ENCODE measurements at places on chromosomes 5 and 9. TPM values are rescaled to one million over a fixed set of nuclear protein-coding genes. Genes with fewer than 3 reads are reported as not detected.

PTGR1 gene
- total RNA-seq: 82.1 TPM

GFI1B gene
- total RNA-seq: not detected

FAM200C gene
- total RNA-seq: 2.8 TPM

PGGT1B gene
- 12.4 TPM for total RNA-seq

DBN1 gene
- 126 TPM for total RNA-seq

SLC25A2 gene
- not detected for total RNA-seq

PHYHD1 gene
- total RNA-seq: 6.3 TPM

TRIM7 gene
- total RNA-seq: 84.9 TPM

AJM1 gene
- 2.0 TPM for total RNA-seq

NSMF gene
- 48.4 TPM for total RNA-seq

CTSV gene
- 45.5 TPM for total RNA-seq

IFNA2 gene
- not detected for total RNA-seq

LRRC70 gene
- 0.07 TPM for total RNA-seq

FAM151B gene
- 0.35 TPM for total RNA-seq

BHMT gene
- total RNA-seq: not detected

BTNL9 gene
- not detected for total RNA-seq

EEIG1 gene
- 4.1 TPM for total RNA-seq

MLANA gene
- not detected for total RNA-seq

GFPT2 gene
- total RNA-seq: 3.9 TPM

SPIN1 gene
- 35.6 TPM for total RNA-seq

LCN15 gene
- total RNA-seq: not detected

BARHL1 gene
- total RNA-seq: not detected

DMRT3 gene
- not detected for total RNA-seq

PCDHB4 gene
- total RNA-seq: not detected

PLAC8L1 gene
- not detected for total RNA-seq

SLIT3 gene
- 1.3 TPM for total RNA-seq

KCNMB1 gene
- not detected for total RNA-seq

LCN9 gene
- total RNA-seq: not detected

CNTNAP3 gene
- total RNA-seq: 8.3 TPM

ASB6 gene
- 26.7 TPM for total RNA-seq

SMIM33 gene
- not detected for total RNA-seq

AHRR gene
- 0.37 TPM for total RNA-seq

All from airway epithelial cell (primary cell).